ENCODE measurements at places on chromosomes 6 and 20.
A peak's percentile ranks its signal among the peaks of the same experiment; 100 is the strongest.

- no peak for DNase-seq
These were observed 163.9 kb upstream of the TFAP2D start for GRCh38 chr6:50549475-50549874.

DNA sequence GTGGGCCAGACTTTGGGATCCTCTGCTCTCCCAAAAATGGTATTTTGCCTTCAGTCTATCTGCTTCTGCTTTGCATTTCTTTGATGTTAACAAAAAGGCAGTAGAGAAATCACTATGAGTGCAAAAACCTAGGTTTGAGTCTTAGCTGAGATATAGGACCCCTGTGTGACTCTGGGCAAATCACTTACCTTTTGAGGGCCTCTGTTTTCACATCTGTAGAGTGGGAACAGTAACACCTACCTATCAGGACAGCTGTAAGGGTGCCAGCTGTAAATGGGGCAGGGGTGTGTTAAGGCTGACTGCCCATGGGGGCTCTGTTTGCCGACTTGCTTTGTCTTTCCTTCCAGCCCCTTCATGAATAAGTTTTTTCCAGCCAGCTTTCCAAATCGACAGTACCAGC lies 30.4 kb downstream of the HM13 start:
- no peak for DNase-seq

DNA sequence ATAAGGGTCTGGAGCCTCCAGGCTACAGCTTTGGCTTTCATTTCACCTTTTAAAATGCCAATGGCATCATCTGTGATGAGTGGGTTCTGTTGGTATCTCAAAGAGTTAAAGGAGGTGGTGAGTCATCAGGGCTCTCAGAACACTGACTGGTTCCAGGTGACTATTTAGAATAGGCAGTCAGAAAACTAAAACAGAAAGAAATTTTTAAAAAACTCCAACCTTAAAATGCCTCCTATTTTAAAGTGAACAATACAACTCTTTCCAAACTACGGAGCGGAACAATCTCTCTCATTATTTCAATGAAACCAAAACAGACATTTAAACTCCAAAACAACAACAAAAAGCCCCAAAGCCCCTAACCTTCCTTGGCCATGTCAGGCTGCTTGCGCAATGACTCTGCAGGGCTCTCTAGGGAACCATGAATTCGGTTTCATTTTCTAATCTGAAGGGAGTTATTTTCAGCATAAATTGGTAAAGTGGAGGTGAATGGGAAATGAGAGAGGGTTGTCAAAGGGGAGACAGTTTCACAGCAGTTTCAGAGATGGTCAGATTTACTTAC lies 194.9 kb downstream of the KIF6 start:
- no peak for DNase-seq

DNA sequence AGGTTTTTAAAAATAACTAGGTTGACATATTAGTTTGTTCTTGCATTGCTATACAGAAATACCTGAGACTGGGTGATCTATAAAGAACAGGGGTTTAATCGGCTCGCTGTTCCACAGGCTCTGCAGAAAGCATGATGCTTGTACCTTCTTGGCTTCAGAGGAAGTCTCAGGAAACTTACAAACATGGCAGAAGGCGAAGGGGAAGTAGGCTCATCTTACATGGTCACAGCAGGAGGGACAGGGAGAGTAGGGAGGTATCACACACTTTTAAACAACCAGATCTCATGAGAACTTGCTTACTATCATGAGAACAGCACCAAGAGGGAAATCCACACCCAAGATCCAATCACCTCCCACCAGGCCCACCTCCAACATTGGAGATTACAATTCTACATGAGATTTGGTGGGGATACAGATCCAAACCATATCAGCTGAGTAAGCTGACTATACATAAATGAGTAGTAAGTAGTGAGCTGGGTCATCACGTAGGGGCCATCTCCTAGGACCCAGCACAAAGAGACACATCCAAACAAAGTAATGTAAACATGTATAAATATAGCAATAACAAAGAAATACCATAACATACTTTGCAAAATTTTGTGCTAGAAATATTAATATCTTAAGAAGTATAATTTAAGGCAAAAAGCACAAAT lies 31.4 kb upstream of the SIRPG start:
- DNase-seq: no peak

DNA sequence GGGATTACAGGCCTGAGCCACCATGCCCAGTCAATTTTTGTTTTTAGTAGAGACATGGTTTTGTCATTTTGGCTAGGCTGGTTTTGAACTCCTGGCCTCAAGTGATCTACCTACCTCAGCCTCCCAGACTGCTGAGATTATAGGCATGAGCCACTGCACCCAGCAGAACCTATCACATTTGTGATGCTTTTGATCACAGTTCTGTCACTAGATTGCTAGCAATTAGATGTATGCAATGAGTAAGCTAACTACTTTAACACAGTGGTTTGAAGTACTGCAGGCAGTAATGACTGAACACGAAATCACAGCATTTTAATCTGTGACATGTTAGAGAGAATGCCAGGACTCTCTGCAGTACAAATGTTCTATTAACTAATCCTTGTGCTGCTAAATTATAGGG lies 19.6 kb upstream of the SAMHD1 start:
- no peak for DNase-seq

- peak; percentile 86 for DNase-seq
These were observed 114.9 kb upstream of the BTN3A2 start for GRCh38 chr6:26249957-26250697.

GRCh38 chr6:116444092-116444491 lies 17.1 kb upstream of the CALHM6 start:
- no peak for DNase-seq

DNA sequence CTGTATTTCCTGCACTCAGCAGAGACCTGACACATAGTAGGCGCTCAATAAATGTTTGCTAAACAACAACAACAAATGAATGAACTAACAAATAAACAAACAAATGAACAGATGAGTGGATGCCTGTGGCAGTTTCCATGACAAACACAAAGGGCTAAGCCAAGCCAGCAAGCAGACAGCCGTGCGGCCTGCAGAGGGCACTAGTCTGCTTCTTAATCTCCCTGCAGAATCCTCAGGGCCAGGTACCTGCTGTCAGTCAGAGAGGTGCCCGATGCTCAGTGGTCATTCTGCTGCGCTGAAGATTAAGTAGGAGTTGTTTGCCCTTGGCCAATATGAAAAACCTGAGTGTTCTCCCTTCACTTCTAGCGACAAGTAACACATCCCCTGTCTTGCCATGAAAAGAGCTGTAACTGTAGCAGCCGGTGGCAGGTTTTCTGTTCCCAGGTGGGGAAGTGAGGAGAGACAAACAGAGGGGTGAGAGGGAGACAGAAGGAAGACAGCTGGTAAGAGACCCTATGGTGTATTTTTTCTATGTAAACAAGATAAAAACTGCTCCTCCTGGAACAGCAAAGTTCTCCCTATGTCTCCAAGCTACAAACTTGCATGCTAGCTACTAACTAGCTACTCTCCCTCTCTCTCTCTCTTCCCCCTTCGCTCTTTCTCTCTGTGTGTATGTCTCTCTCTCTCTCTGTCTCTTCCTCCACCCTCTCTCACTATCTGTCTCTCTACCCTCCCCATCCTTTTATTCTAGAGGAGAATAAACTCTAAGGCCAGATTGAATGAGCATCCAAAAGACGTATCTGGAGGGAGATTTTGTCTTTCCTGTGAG lies at the start of gene MC3R:
MC3R (plus strand) TSS at position 779 of the 829 bp plus-strand sequence. CDS start 112 bp downstream, outside the sequence.
- DNase-seq: peak; percentile 36

DNA sequence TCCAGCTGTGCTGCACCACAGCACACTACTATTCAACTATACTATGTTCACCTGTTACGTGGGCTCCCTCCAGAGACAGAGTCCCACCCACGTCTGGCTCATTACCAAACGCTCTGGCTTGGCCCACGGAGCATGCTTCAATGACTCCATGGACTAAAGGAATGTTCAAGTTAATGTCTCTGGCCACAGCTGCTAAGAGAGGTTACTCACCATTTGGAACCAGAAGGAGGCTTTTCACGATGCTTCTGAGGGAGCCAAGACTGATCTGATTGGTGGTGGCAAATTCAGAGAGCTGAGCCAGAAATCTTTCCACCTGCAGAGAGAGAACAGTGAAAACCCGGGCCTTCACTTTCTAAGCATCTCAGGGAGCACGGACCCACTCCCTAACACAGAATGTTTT lies 15.6 kb downstream of the COMMD7 start:
- no peak for DNase-seq

DNA sequence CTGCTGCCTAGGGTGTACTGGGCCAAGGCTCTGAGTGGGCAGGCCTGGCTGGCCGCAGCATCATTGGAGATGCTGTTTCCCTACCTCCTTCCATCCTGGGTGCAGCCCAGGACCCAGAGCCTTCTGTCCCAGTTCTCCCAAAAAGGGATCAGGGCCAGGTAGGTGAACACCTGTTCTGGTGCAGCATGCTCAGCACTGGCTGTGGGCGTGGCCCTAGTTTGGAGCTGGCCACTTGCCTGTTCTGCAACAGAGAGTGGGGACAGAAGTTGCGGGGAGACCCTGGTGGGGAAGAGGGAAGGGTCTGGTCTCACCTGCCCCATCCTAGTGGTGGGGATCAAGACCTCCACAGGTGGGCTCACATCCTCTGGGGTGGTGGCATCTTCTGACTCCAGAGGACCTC lies 1.4 kb upstream of the ARMC12 start:
- DNase-seq: no peak

- no peak for DNase-seq
These were observed 125.1 kb downstream of the ZNF217 start for GRCh38 chr20:53468587-53468986.

- DNase-seq: no peak
These were observed 19.0 kb upstream of the RBM38 start for GRCh38 chr20:57372157-57372556.

- DNase-seq: no peak
These were observed 103.1 kb upstream of the SMLR1 start for GRCh38 chr6:130724089-130724488.

GRCh38 chr6:85464260-85464644 lies 14.4 kb downstream of the NT5E start:
- DNase-seq: no peak

- DNase-seq: no peak
These were observed 252.9 kb upstream of the MAN1A1 start for GRCh38 chr6:119602215-119603178.

GRCh38 chr6:131652472-131652871 lies 15.4 kb downstream of the ENPP3 start:
- peak; percentile 7 for DNase-seq

GRCh38 chr6:111841822-111842221 lies 31.4 kb downstream of the FYN start:
- DNase-seq: no peak

DNA sequence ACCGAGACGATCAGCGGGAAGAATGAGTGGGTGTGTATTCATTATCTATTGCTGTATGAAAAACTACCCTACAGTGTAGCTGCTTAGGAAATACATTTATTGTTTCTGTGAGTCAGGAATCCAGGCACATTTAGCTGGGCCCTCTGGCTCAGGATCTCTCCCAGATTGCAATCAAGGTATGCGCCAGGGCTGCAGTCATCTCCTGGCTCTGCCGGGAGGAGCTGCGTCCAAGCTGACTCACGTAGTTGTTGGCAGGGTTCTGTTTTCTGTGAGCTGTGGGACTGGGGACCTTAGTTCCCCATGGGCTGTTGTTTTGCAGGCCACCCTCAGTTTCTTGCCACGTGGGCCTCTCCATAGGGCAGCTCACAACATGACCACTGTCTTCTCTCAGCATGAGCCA lies 68.2 kb upstream of the FUCA2 start:
- no peak for DNase-seq

DNA sequence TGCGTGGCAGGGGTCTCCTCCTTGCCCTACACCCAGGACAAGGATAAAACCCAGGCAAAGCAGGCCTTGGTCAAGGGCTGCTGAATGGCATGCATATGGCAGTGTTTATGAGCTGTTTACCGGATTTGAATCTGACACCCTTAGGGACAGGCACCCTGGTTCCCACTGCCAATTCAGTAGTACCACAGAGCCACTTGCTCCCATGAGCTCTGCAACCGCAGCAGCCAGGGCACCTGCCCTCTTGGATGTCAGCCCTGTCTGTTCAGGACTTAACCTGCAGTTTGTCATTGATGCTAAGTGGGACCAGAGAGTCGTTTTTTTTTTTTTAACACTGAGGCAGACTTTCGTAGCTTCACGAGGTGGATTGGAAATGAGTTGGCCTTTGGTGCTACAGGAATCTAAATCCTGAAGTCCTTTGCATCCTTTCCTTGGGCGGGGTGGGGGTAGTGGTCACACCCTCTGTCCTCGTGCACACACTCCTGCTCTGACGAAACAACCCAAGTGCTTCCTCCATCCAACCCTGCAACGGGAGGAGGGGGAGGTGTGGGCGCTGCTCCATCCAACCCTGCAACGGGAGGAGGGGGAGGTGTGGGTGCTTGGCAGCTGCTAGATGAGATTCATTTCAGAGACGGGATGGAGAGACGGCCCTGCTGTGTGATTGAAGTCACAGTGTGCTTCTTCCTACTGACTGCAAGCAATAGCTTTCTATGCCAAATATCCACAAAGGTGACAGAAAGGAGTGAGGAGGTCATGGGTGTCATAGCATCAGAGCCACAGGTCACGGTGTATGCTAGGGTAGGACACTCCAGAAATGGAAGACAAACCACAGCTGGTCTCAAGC lies 166.5 kb downstream of the SMOC2 start:
- no peak for DNase-seq

- DNase-seq: no peak
These were observed 2.9 kb upstream of the HIVEP2 start for GRCh38 chr6:142947714-142948480.

- no peak for DNase-seq
These were observed 8.3 kb downstream of the APOBEC2 start for GRCh38 chr6:41061196-41061726.

GRCh38 chr6:142722012-142722411 lies 223.0 kb downstream of the HIVEP2 start:
- no peak for DNase-seq

- DNase-seq: no peak
These were observed 76.2 kb upstream of the FRMD1 start for GRCh38 chr6:168155193-168155592.

DNA sequence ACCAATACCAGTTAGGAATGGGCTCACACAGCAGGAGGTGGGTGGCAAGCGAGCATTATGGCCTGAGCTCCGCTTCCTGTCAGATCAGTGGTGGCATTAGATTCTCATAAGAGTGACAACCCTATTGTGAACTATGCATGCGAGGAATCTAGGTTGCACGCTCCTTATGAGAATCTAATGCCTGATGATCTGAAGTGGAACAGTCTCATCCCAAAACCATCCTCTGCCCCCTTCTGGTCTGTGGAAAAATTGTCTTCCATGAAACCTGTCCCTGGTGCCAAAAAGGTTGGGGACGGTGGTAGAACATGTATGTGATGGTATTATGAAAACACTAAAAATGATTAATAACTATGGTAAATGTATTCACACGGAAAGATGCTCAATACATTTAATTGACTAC lies 99.7 kb upstream of the HIVEP1 start:
- no peak for DNase-seq

All from NCI-H2081 (cell line).